ENCODE measurements at places on chromosomes 5 and 9. TPM values are rescaled to one million over a fixed set of nuclear protein-coding genes. Genes with fewer than 3 reads are reported as not detected.

STOML2 gene
- 130 TPM for total RNA-seq

GABRA6 gene
- not detected for total RNA-seq

HARS2 gene
- total RNA-seq, result 22.2 TPM

OR4F3 gene
- total RNA-seq, result not detected

ARL14EPL gene
- not detected for total RNA-seq
